ENCODE measurements at places on chromosomes 2 and 18.

DNA sequence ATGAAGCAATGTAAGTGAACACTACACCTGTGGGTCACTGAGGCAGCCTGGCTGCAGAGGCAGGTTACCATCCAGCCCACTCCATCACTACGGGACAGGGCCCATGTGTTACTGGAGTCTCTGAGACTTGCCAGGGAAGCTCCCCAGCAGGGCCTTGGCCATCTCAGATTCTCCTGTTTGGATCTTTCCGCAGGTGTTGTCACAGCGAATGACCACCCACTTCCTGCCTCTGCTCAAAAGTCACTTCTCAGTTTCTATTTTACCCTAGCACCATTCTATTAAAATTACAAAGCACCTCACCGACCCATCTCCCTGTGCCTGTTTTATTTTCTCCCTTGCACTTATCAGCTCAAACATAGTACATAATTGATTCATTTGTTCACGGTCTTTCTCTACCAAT, 34.5 kb upstream of the L3MBTL4 start:
- no peak for DNase-seq

GRCh38 chr2:27854229-27854862, 35.8 kb downstream of the RBKS start:
- DNase-seq, result no peak

GRCh38 chr2:43000242-43001054, 208.1 kb upstream of the HAAO start:
- DNase-seq, result no peak

DNA sequence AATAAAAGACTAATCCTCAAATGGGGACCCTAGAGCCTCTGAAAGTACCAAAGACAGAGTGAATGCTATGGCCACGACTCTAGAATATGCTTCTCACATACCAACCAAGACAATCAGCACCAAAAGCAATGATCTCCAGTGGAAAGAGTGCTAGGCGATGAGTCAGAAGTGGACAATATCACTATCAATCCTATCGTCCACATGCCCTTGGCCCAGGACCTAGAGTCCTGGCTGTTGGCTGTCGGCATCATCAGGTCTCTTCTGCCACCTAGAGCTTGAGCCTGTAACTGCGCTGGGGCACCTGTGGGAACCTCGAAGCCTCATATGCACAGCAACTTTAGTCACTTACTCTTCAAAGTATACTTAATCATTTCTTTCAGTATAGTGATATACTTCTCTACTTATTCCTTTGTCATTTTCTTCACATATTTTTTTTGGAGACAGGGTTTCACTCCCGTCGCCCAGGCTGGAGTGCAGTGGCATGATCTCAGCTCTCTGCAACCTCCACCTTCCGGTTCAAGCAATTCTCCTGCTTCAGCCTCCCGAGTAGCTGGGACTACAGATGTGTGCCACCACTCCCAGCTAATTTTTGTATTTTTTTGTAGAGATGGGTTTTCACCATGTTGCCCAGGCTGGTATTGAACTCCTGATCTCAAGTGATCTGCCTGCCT, 29.7 kb downstream of the NOL10 start:
- DNase-seq, result no peak

DNA sequence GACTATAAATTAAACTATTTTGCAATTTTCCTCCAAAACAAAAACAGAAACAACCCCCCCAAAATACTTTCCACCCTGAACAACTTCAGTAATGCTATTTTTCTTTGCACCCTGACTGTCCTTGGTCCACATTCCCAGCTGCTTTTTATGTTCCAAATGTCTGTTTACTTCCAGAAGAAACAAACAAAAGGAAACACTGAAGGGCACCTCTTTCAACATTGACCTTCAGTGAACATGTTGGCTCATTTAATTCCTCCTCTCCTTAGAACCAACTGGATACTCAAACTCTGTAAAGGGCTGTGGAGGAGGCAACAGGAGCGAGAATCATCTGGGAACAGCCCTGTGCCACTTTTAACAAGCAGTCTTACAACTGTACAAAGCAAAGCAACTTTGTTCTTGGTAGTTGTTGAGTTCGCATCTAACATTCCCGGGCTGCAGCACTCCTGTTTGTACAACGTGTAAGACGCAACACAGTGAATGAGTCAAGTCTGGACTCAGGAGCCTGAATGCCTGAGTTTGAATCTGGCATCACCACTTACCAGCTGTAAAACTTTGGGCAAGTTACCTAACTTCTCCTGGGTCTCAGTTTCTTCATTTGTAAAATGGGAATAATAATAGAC, 111.4 kb upstream of the GATA6 start:
- DNase-seq, result no peak
